ENCODE measurements at places on chromosomes 12 and 14.
A peak's percentile ranks its signal among the peaks of the same experiment; 100 is the strongest.

DNA sequence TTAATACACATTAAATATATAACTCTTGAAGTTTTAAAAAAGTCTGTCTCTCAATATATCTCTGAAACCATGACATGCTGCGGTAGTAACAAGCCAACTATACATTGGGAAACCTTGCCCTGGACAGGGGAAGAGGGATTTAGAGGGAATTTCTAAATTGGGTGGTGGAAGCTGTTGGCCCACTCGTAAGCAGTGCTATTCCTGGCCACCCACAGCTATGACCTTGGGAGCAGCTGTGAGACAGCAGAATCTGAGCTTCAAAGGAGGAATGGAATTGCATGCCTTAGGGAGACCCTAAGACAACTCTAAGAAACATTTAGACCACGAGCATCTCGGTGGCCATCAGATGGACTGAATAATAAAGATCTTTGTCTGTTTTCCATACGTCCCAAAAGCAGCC lies 15.8 kb upstream of the GCH1 start:
- DNase-seq = no peak

- DNase-seq = no peak
Observed at GRCh38 chr14:25089496-25089895, 39.5 kb upstream of the STXBP6 start.

DNA sequence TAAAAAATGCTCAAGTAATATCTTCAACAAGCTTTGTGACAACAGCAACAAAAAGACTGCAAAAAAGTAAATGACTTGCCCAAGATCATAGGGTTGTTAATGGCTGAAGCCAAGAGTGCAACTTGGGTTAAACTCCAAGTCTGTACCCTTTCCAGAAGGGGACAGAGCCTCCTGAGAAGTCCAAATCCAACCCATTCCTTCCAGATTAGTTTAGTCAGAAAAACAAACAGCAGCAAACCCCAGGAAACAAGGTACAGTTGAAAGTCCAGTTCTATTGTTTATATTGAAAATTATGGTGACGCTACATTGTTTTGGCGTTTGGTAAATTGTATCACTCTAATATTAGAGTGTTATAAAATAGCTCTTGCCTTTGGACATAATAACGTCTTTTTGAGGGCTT lies 239.9 kb downstream of the SPTSSA start:
- DNase-seq = no peak

DNA sequence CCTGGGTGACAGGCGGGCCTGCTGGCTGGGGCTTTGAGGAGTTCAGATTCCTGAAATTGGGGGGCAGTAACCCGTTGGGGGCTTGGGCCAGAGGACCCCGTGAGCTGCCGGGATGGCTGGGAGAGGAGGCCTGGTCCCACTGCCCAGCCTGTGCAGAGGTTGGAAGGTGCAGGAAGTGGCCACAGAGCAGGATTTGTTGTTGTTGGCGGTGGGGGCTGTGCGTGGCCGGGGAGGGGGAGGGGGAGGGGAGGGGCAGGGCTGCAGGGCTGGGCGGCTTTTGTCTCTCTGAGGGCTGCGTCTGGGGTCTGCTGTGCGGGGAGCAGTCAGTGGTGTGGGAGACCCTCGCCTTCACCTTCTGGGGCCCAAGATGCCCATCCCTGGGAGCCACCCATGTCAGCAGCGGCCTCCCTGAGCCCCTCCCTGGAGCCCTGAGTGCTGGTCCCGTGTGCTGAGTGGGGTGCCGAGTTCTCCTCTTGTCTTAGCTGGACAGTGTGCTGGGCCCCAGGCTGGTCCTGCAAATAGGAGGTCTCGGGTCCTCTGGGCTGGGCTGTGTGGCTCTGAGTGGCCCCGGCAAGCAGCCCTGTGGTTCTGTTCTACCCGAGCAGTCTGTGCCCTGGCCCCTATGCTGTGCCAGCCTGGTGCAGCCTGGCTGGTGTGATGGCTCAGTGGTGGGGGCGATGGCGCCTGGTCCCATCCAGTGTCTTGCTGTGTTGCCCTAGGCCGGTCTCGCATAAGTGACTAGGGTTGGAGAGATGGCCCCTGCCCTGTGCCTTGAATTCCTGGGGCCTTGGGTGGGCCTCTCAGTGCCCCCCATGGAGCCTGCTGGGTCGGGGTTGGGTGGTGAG lies 10.3 kb downstream of the KIF26A start:
- DNase-seq = no peak

GRCh38 chr12:87491089-87491488 lies 538.1 kb downstream of the C12orf50 start:
- DNase-seq = no peak

GRCh38 chr12:48996794-48997718 lies 2.1 kb downstream of the DDN start:
- DNase-seq = no peak

DNA sequence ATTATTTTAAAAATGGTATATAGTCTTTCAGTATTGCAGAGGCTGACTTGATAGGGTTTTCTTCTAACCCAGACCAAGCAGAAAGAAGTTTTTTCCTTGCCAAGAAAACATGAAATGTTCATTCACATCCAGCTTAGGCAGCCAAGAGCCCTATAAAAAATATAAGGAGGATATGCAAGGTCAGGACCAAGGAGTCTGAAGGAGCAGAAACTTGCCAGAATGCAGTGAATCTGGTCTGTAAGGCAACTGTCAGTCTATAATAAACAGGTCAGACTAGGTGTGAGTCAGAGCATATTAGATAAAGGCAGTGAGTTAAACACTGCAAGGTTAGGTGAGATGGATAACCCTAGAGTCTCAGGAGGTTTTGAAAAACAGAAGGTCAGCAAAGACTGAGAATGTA lies 645.5 kb downstream of the C12orf50 start:
- no peak for DNase-seq

GRCh38 chr14:29465095-29465494 lies 462.6 kb downstream of the PRKD1 start:
- no peak for DNase-seq

DNA sequence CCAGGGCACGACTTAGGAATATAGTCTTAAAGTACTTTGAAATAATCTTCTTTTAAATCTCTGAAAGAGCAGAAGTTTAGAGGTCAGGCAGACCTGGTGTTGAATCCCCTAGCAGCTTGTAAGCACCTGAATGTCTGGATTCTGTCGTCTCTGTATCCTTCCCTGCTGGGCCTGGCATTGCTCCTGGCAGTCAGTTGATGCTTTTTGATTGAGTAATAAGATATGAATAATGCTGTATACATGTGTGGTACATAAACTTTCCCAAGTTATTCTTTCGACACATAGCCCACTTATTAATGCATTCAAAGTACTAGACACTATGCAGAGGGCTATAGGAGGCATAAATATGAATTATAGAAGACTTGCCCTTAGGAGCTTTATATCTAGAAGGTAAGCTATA lies 31.4 kb downstream of the EVL start:
- DNase-seq = no peak

- peak; percentile 12 for DNase-seq
Observed at GRCh38 chr14:52131640-52132320, 62.9 kb upstream of the NID2 start.

- no peak for DNase-seq
Observed at GRCh38 chr14:74954947-74955228, 509 bp downstream of the PGF start.

GRCh38 chr14:68728342-68729106 lies 64.3 kb downstream of the ZFP36L1 start:
- no peak for DNase-seq

DNA sequence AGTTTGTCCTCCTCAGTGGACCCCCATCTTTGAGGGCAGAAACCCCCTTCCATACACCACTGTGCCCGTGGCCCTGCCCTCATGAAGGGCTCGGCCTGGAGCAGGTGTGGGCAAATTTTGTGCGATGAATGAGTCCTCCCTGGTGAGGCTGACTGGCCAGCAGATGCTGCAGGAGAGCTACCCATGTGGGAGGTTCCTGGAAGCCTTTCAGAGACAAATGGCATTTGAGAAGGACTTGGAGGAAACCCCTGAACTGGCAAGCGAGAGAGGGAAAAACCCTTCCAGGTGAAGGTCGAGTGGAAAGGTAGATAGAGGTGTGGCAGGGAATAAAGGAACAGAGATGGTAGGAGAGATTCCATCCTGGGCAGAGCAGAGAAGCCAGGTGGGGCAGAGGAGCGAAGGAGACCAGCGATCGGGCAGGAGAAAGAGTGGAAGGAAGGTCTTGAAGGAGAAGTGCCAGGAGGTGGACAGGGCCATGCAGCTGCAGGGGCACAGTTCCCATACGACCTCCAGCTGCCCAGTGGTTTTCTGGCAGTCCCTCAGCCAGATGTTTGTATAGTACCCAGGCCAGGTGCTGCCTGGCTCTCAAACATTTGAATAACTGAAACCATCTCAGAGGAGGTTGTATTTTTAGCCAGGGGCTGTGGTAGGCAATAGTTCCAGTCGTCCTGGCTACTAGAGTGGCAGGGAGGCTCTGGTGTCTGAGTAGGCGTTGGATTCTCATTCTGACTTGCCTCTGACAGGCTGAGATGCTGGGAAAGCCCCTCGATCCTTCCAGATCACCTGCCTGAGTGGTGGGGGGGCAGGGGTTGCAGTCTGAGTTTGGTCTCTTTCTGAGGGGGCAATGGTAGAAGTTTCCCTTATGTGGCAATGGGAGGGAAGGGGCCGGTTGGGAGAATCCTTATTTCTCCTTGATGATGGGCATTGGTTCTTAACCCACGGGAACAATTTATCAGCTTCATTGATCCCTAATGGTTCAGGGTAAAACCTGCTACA lies 40.1 kb downstream of the FBXL14 start:
- DNase-seq = no peak

GRCh38 chr12:123808167-123808566 lies 46.1 kb downstream of the DNAH10 start:
- no peak for DNase-seq

DNA sequence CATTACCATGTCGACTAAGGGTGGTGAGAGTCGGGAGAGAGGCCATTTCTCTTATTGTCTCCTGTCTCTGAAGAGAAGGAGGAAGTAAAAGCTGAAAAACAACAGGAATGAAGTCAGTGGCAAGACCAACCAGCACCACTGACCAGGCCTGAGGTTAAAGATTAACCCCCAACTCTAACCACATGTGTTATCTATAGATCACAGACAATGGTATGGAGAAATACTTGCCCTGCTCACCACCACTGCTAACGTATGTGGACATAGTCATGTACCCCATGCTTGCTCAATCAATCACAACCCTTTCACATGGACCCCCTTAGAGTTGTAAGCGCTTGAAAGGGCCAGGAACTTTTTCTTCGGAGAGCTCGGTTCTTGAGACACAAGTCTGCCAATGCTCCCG lies 690.9 kb upstream of the LMO3 start:
- no peak for DNase-seq

- DNase-seq = peak; percentile 83
Observed at GRCh38 chr12:106302401-106303201, at the start of gene TCP11L2. Gene TCP11L2 (plus strand): TSS chr12:106302733. CDS start chr12:106311076, 8,343 bp downstream.

DNA sequence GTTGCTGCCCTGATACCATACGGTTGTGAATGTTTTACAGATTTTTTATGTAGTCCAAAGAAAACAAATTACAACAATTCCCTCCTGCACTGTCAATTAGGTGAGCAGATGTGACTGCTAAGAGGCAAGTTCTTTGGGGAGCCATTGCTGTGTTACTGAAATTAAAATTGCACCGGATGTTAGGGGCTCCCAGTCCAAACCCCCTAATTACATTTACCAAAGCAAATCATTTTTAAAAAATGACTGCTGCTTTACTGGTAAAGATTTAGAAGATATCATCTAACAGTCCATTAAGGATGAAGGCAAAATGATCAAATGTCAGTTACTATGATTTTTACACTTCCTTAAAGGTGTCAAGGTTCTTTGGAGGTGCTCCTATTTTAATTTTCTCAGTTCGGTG lies 70.1 kb upstream of the CSRP2 start:
- DNase-seq = no peak

- no peak for DNase-seq
Observed at GRCh38 chr14:88004506-88005036, 364 bp upstream of the GPR65 start.

GRCh38 chr12:46266382-46266791 lies 2.5 kb downstream of the SLC38A1 start:
- peak; percentile 6 for DNase-seq

DNA sequence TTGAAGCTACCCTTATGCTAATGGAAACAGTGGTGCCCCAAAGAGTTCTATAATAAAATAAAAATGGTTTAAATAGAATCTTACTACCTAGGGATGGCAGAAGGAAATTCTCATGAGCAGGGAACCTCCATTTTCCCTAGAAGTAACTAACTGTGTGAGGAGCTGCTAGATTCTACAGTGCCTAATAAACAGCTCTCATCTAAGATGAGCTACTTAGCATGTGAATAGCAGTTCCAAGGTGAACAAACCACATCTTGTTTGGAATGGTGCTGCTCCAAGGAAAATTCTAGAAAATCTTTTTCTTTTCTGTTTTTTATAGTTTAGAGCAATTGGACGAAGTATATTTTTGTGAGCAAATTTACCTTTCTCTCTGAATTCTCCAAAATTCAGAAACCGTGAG lies 1015.3 kb upstream of the NOVA1 start:
- DNase-seq = no peak

GRCh38 chr12:45049912-45050750 lies 768 bp downstream of the DBX2 start:
- no peak for DNase-seq

- no peak for DNase-seq
Observed at GRCh38 chr12:106204312-106204711, 43.5 kb downstream of the CKAP4 start.

DNA sequence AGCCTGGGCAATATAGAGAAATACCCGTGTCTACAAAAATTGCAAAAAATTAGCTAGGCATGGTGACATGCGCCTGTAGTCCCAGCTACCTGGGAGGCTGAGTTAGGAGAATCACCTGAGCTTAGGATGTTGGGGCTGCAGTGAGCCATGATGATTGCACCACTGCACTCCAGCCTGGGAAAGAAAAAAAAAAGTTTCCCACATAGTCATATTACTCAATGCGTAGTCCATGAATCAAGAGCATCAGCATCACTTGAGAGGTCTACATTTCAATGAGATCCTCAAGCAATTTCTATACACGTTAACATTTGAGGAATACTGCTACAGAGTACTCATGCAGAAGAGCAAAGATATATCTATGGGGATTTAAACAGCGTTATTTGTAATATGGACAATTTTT lies 5.2 kb upstream of the LRRC23 start:
- no peak for DNase-seq

- no peak for DNase-seq
Observed at GRCh38 chr14:49879646-49880204, 13.2 kb upstream of the ARF6 start.

- no peak for DNase-seq
Observed at GRCh38 chr14:61753631-61754030, 8.6 kb upstream of the SNAPC1 start.

DNA sequence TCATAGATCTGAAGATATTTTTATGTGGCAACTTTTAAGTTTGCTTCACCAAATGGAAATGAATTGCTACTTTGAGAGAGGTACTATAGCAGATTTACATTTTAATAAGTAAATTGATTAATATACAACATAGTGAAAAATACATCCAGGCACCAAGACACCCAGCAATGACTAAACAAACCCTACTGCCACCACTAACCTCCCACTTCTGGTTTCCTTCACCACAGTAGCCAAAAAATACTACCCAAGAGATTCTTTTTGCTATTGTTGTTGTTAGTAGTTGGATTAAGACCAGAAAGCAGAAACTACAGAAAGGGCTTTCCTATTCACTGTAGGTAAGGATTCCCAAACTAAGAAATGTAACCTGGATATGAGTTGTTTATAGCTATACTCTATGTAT lies 54.1 kb downstream of the COCH start:
- DNase-seq = no peak
